ENCODE measurements at places on chromosomes 2 and 18.

- no peak for DNase-seq
Measured at GRCh38 chr2:25684577-25685473, 11.4 kb upstream of the DTNB start.

DNA sequence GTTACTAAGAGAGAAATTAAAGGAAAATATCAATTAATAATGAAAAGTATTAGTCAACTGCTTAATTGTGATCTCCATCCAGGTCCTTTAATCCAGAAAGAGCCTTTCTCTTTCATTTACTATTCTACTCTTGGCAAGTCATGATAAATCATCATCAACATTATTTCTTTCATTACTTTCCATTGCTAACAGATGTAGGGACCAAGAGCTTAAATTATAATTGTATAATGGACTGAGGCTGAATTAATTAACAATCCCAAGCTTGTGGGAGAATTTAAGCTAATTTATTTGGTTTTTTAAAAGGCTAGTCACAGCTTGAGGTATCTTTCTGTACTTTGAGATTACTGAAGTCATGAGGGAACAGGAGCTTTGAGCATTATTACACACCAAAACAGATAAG lies 223.9 kb downstream of the ERBB4 start:
- no peak for DNase-seq

GRCh38 chr2:108869542-108869941 lies 83.0 kb downstream of the CCDC138 start:
- DNase-seq = no peak

- DNase-seq = no peak
Measured at GRCh38 chr2:197261808-197262226, 48.8 kb downstream of the ANKRD44 start.

DNA sequence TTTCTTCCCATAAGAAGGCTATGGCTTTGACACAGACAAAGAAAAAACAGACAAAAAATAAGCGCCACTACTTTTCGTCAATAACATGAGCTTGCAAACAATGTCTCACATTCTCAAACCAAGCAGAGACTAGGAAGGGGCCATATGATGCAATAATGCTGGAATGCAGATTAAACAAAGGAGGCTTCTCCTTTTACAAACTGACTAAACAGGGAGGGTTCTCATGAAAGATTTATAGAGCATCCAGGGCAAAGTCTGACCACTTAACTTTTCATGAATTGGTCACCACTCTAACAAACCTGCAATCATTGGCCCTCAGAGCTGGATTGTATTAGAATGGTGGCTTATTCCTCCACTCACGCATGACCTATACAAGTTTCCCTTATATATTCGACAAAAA lies 663.3 kb upstream of the CHAC2 start:
- no peak for DNase-seq

- DNase-seq = no peak
Measured at GRCh38 chr2:179857236-179857635, 4.2 kb downstream of the ZNF385B start.

DNA sequence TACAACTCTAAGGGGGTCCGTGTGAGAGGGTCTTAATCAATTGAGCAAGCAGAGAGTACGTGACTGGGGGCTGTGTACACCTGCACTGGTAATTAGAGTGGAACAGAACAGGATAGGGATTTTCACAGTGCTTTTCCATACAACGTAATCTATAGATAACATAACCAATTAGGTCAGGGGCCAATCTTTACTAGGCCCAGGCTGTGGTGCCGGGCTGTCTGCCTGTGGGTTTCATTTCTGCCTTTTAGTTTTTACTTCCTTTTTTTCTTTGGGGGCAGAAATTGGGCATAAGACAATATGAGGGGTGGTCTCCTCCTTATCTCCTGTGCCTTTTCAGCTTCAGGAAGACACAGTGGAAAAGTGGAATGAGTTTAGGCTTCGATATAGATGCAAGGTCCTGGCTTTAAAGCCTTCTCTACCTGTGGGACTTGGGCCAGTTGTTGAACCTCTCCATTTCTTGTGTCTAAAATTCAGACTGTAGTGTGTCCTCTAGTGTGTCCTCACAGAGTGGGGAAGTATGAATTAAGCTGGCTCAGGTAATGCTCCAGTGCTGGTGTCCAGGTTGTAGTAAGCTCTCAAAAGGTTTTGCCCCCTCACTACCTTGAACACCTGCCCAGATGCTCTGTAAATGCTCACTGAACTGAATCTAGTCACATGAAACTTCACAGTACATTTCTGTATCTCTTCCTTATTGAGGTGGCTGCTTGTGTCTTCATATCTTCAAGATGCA lies 422.8 kb downstream of the SETBP1 start:
- DNase-seq = no peak

Measured in stimulated activated naive CD4-positive, alpha-beta T cell (primary cell).